ENCODE measurements at places on chromosomes 3 and 15.

GRCh38 chr15:66390678-66391077, 4.0 kb downstream of the MAP2K1 start:
- peak; percentile 72 for DNase-seq

DNA sequence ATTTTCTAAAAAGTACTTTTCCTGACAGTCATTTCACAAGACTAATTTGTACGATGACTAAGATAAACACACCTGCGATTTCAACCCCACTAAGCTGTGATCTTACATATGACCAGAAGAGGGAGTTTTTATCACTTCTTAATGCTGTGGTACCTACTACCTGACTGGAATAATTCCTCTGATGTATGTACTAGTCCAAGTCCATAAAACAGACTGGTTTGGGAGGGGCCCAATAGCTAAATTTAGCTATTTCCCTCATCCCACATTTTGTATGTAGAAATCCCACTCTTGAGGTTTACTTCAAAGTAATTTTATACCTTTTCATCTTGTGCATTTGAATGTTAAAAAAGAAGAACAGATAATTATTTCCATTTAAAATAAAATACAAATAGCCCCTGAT, 49.7 kb upstream of the SCAANT1 start:
- peak; percentile 77 for DNase-seq

DNA sequence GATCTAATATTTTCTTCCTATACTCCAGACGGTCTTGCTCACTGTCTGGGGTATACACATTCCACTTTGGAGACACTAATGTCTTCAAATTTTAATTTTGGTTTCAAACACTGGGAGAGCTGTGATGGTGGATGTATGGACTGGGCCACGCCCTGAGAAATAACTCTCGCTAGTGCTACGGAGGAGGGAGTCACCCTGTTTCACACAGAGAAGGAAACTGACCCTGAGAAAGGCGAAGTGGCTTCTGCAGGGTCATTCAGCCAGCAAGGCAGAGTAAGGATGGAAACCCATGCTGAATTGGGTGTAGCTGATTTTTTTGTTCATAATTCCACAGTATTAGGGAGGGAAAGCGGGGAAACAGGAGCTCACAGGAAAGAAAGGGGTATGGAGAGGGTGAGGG, 8.6 kb upstream of the SKIC8 start:
- DNase-seq = peak; percentile 38

DNA sequence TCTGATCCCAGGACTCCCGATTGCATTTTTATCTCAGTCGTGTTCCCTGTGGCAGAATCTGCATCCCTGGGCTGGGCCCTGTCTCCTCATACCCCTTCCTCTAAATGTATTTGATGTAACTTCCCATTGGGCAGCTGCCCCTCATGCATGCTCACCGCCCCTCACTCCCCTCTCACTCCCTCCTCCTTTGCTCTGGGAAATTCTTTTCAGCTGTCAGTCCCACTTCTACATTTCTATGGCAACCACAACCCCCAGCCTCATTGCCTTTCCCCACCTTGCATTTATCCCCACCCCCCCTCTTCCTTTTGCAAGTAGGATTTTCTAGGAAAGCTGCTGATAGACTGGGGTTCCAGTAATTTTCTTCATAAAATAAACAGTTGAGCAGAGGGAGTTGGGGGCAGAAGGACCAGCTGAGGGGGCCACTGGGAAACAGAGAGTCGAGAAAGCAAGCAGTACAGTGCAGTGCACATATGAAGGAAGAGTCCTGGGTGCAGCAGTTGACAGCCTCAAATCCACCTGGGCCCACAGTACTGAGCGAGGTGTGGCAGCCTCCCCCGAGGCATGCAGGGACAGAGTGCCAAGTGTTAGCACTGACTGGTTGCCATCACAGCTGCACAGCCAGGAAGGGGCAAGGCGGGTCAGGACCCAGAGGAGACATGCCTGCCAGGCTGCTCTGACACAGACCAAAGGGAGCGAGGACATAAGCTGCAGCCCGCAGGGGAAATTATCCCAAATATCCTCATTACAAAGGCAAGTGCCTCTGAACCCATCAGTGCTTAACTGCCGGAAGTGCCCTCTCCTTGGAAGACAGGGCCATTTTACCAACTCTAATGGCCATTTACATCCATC, 476.3 kb downstream of the EPHB1 start:
- DNase-seq = no peak

DNA sequence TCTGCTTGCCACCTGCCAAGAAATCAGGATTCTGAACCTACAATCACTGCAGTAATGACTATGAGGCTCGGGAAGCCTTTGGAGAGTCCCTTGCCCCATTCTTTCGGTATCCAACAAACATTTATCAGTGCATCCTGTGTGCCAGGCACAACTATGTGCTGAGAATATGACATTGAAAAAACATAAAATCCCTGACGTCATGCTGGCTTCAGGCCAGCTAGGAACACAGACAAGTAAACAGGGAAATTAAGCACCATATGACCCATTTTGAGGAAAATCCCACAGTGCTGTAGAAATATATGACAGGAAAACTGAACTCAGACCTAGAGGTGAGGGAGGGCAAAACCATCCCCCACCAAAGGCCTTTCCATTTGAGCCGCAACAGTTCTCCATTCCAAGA, 34.1 kb upstream of the DET1 start:
- no peak for DNase-seq

- DNase-seq = no peak
Observed at GRCh38 chr15:95923792-95924191, 406.7 kb upstream of the NR2F2 start.

GRCh38 chr15:68503213-68503612, 71.2 kb upstream of the ITGA11 start:
- DNase-seq = no peak

DNA sequence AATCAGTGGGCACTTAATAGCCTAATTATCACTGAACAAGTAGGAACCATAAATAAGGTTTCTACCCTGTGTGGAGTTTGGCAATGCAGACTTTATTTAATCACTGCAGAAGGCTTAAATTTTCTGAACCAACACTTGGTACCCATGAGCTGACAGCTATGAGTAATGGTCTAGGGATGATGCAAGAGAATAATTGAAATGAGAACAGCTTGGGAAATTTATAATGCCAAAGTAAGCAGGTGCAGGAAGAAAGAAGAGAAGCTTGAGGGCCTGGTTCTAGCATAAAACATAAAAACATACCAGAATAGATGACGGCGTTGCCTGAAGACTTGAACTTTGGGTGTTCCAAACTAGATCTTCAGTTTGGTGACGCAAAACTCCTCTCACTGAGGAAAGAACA, 67.0 kb downstream of the IMPG2 start:
- no peak for DNase-seq

DNA sequence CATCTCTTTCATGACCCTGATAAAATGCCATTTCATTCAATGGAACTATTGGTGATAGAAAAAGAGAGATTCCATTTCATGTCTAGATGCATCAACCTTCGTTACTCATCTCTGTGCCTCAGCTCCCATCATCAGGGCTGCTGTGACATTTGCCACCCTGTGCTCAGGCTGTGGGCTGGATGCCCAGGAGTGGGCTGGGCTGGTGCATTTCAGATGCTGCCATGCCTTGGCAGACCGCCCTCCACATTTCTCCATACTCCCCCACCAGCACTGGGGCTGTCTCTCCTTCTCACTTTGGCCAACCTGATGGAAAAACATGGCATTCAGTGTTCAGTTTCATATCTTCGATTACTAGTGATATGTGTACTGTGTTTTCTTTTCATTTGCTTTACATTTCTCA, 59.1 kb downstream of the DNASE1L3 start:
- DNase-seq = no peak

DNA sequence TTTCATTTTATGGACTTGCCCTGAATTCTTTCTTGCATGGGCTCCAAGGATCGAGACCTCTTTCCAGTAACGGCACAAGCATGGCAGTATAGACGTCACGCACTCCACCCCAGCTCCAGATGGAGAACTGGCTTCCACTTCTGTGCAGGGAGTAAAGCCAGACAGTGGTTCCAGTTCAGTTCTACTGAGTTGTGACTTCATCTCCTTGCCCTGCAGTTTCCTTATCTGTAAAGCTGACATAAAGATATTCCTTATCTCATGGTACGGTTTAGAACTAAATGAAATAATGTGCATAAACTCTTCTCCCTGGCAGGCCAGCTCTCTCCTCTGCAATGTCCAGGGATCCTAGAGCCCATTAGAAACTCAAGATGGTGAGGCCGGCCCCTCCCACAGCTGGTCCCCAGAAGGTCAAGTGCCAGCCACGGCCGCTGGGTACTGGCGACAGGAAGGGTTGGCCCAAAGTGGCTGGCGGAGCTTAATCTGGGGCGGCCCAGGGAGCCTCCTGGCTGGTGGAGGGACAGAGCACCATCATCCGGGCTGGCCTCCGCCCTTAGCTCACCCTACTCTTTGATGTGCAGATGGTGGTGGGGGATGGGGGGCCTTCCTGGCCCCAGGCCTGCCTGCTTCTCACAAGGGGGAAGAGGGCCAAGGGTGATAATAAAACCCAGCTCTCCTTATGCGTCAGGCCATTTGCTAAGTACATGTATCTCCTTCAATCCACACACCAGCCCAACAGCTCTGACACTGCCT, 7.2 kb downstream of the MESP2 start:
- peak; percentile 80 for DNase-seq

- no peak for DNase-seq
Observed at GRCh38 chr3:126567696-126568438, 9.1 kb upstream of the C3orf22 start.

GRCh38 chr15:81893182-81893835, 152.5 kb downstream of the MEX3B start:
- no peak for DNase-seq

DNA sequence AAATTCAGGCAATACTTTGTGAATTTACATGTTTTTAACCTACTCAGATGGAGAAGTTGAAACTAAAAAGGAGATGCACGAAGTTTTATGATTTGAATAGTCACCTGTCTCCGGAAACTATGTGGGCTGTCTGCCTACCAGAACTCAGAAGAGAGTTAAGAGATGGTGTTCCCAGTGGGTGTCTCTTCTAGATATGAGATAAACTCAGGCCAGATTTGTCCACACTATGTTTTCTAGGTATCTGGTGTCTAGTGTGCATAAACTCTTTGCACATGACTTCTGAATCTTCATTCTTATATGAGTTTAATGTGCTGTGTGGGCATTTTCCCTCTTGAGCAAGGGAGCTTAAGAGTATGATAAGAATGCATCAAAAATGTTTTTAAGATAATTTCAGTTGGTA, 222.8 kb downstream of the FOXP1 start:
- DNase-seq = no peak

GRCh38 chr15:45441686-45442085, 63.3 kb upstream of the GATM start:
- DNase-seq = peak; percentile 12

GRCh38 chr3:101038880-101039279, 45.7 kb upstream of the ABI3BP start:
- DNase-seq = no peak

- no peak for DNase-seq
Observed at GRCh38 chr15:63969652-63970421, 76.4 kb downstream of the DAPK2 start.

DNA sequence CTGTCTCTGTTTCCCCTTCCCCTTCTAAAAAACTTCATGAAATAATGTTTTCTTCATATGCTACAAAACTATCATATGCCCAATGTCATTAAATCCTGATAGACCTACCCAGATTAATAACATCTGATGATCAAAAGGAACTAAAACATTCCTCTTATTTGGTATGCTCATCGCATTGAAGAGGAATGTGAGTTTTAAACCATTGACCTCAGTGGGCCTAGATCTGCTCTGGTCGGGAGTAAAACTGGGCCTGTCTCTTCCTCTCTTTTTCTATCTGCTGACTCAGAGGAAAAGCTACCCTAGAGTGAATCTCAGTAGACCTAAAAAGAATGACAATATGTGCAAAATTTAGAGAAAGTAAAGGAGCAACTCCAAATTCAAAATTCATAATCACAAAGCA, 275.8 kb downstream of the SATB1 start:
- DNase-seq = no peak

- DNase-seq = peak; percentile 42
Observed at GRCh38 chr15:72796515-72797337, 13.2 kb upstream of the ADPGK start.

DNA sequence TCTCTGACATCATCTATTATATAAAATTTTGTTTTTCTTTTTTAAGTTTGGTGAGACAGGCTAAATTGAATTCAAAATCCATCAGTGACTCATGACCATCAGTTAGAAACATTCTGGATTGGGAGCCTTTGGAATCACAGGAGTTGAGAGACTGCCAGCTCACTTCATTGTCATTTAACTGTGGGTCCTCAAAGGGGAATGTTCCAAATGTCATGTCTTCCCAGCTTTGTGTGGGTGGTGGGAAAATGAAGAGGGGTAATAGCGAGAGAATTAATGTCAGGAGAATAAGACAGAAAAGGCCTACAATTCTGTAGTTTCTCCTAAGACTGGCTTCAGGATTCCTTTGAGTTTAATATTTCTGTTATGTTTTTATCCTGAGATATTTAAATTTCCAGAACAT, 1051.9 kb downstream of the FHIT start:
- DNase-seq = no peak

- DNase-seq = peak; percentile 91
Observed at GRCh38 chr3:48435774-48436476, 4.0 kb downstream of the CCDC51 start.

GRCh38 chr3:29696311-29696710, 415.4 kb downstream of the RBMS3 start:
- no peak for DNase-seq

- no peak for DNase-seq
Observed at GRCh38 chr15:99504823-99505551, 60.8 kb upstream of the MEF2A start.

DNA sequence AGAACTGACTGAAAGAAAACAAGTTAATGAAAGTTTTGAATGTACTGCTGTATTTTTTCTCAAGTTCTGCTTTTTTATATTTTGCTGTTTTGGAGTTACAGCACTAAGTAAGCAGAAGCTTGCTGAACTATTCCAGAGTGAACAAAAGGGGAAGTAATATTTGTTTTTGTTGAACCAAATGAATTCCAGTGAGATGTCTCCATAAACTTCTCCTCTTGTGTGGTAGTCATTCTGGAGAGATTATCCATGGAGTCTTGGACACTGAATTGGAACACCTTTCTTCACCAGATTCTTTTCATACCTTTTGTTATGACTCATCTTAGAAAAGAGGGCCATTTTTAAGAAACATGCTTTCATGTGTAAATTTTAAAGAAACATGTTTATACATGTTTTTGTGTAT, 8.8 kb downstream of the ANKUB1 start:
- peak; percentile 43 for DNase-seq

GRCh38 chr15:76382987-76383728, 46.6 kb downstream of the ISL2 start:
- no peak for DNase-seq

- DNase-seq = no peak
Observed at GRCh38 chr3:172557515-172558220, 34.4 kb upstream of the TNFSF10 start.

GRCh38 chr3:113660896-113661295, 35.5 kb downstream of the USF3 start:
- DNase-seq = no peak

GRCh38 chr3:102089904-102090720, 240.8 kb downstream of the NFKBIZ start:
- DNase-seq = no peak
